ENCODE measurements at places on chromosomes 5 and 9.

- no peak for DNase-seq
Observed at GRCh38 chr5:39207345-39208045, 11.9 kb downstream of the FYB1 start.

GRCh38 chr5:140800816-140801493 is at the start of gene PCDHA3:
Gene PCDHA3 (plus strand): TSS chr5:140801057.
- DNase-seq = no peak

GRCh38 chr9:2622461-2623287 is 1.1 kb downstream of the VLDLR start:
- DNase-seq = no peak

- no peak for DNase-seq
Observed at GRCh38 chr9:97809666-97810344, 43.2 kb upstream of the FOXE1 start.

GRCh38 chr5:151338734-151339133 is 8.6 kb downstream of the SLC36A2 start:
- DNase-seq = no peak

DNA sequence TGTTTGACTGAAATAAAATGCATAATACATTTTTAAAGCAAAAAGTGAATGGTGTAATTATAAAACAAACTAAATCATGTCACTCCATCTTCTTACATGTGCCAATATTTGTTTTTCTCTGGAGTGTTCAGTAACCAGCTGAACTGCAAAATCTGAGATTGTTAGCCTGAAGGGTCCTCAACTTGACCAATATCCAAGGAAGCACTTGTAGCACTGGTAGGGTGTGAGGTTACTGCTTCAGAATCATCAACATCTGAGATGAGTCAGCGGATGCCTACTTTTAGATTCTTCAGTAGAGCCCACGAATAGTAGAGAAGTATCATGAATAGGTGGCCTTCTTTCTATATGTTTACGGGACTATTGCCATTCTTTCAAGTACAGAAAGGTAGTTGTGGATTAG is 226.7 kb downstream of the TLE4 start:
- no peak for DNase-seq

- no peak for DNase-seq
Observed at GRCh38 chr9:132410642-132411041, 631 bp downstream of the CFAP77 start.

GRCh38 chr9:108606401-108606800 is 249.4 kb downstream of the ACTL7B start:
- DNase-seq = no peak

- no peak for DNase-seq
Observed at GRCh38 chr5:91417219-91417618, 34.1 kb upstream of the ARRDC3 start.

GRCh38 chr5:165775111-165775510 is 2269.7 kb downstream of the MAT2B start:
- no peak for DNase-seq

GRCh38 chr5:107415762-107416161 is 255.0 kb downstream of the EFNA5 start:
- DNase-seq = no peak

DNA sequence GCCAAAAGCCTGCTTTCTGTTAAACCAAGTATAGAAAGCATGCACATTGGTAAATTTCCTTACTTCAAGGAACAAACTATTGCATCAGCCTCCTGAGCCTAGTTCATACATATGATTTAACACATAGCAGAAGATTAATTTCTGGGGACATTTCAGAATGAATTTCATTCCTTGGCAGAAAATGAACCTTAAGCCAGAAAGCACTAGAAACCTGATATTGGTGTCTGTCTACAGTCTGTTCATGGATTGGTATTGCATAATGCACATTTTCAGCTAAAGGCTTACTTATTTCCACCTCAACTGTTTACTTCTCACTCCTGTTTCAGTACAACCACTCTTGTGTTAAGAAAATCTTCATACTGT is 1471.8 kb upstream of the NUDT12 start:
- no peak for DNase-seq

DNA sequence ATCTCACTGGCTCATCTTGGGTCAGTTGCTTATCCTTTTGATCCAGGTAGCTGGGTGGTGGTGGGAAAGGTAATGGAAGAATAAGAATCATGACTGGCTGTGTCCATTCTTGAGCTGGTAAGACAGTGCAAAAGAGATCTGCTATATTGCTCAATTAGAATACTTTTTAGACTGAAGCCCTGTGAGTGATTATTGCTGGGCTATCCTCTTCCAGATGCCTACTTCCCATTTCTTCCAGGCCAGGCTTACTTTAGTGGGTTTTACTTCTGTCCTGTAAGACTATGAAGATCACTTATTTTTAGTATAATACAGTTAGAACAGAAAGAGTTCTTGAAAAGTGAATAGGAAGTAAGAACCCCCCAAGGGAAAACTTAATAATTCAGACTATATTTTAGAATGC is 7.2 kb downstream of the MARCHF6 start:
- DNase-seq = no peak

DNA sequence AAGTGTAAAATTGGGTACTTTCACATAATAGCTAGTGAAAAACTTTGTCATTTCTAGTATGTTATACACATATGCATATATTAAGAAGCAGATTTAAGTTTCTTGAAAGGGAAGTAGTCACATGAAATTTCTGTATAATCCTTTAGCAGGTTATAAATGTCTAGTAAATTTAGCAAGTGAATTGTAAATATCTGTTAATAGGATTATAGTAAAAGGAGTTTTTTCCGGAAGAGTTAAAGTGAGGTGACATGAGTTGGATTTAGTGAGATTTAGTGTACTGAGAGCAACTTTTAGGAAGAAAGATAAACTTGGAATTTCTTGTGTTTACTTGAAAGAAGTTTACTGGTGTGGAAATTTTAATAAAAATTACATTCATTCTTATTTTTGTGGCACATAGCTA is 38.4 kb downstream of the SPIN1 start:
- no peak for DNase-seq

GRCh38 chr9:138050472-138051330 is 173.1 kb downstream of the CACNA1B start:
- no peak for DNase-seq

GRCh38 chr5:53944981-53945380 is 365.4 kb downstream of the ARL15 start:
- DNase-seq = no peak

GRCh38 chr5:75243100-75243499 is 6.4 kb upstream of the ANKRD31 start:
- no peak for DNase-seq

GRCh38 chr9:99533421-99533820 is 288.3 kb upstream of the NR4A3 start:
- no peak for DNase-seq

GRCh38 chr9:113842086-113842485 is 34.0 kb upstream of the ZNF618 start:
- no peak for DNase-seq

DNA sequence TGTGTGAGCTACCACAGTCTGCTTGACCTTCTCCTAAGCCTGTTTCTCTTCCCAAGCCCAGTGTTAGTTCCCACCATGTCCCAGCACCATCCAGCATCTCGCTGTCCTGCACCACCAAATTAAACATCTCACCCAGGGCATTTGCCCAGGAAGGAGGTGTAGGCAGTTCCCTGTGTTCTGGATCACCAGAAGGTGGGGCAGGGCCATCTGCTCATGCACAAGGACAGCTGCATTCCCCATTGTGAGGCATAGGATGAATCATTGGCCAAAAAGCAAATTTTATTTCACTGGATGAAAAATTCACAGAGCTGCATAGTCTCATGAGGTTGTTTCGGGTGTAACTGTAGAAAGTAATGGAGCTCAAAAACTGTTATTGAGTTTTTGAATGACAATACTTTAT is 89.5 kb upstream of the GRIA1 start:
- no peak for DNase-seq

GRCh38 chr9:96350866-96351265 is 32.6 kb downstream of the SLC35D2 start:
- no peak for DNase-seq

DNA sequence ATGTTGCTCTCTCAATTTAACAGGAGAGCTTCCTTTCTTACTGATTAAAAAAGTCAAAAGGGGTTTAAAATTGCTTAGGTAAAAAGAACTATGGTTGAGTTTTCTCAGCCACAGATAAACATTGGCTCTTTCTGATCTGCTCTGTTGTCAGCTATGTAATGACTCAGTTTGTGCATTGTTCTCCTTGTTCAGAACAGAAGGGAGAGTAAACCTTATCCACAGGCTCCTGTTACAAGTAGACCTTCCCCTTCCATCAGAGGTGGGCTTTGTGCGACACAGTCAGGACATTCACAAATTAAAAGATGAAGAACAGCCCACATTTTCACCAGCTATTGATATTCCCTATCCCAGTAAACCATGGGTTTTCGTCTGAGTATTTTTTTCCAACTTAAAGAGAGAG is 236.3 kb upstream of the SEMA6A start:
- DNase-seq = no peak

GRCh38 chr5:158471535-158471924 is 612.6 kb upstream of the CLINT1 start:
- no peak for DNase-seq

GRCh38 chr5:120615967-120616645 is 152.0 kb downstream of the PRR16 start:
- no peak for DNase-seq

DNA sequence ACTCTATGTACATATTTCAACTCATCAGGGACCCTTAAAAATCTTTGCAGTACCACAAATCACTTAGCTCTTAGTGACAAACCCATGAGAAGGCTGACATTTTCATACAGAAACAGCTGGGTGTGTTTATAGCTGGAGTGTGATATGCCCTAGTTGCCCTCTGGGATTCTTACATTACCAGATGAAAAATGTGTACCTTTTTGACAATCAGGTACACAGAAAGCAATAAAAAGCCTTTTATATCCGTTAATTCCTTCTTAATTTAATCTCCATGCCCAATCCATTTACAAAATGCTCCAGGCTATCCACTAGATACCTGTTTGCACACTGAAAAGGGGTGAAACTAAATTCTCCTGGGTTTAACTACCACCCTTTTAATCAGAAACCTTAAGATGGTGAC is 222.9 kb downstream of the KIAA0825 start:
- DNase-seq = no peak

DNA sequence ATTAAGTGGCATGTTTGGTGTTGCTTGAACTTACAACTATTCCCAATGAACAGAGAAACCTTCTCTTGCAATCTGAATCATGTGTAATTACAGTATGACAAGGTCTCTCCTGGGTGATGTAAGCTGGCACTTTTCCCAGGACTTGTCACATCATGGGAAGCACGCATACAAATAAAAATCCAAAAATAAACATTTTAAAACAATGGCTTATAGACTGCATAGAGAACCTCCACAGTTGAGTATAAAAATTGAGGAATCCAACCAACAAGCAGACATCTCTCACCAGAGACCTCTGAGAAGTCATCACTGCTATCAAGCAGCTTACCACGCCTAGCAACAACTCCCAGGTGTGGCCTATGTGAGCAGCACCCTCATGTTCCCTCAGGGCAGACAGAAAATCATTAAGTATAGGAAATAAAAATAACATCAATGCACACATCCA is 3.9 kb downstream of the MLLT3 start:
- no peak for DNase-seq

DNA sequence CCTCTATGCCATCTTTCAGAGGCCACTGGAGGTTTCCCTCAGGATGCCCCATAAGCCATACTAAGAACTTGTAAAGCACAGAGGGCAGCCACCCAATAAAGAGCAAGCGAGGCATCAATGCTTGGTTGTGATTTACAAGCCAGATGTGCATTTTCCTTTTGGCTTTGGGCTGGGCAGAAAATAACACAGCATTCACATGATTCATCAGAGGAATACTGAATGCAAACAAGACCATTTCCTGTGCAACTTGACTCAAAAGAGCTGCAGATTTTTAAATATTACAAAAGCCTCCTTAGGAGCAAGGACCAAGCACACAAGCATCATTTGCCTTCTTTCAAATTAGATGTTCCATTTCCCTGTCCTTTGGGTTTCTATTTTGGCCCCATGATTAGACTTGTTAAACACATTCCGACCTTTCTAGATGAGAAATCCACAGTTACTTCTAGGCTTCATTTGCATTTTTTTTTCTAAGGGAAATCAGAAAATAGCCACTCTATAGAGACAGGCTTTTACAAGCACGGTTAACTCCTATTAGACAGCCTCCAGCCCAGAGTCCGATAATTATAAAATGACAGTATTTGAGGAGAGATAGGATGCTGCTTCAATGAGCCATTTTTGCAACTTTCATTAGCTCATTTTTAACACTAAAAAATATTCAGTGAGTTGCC is 207.8 kb downstream of the SEMA5A start:
- DNase-seq = no peak

GRCh38 chr9:137417161-137418021 is 5.6 kb downstream of the EXD3 start:
- DNase-seq = no peak

DNA sequence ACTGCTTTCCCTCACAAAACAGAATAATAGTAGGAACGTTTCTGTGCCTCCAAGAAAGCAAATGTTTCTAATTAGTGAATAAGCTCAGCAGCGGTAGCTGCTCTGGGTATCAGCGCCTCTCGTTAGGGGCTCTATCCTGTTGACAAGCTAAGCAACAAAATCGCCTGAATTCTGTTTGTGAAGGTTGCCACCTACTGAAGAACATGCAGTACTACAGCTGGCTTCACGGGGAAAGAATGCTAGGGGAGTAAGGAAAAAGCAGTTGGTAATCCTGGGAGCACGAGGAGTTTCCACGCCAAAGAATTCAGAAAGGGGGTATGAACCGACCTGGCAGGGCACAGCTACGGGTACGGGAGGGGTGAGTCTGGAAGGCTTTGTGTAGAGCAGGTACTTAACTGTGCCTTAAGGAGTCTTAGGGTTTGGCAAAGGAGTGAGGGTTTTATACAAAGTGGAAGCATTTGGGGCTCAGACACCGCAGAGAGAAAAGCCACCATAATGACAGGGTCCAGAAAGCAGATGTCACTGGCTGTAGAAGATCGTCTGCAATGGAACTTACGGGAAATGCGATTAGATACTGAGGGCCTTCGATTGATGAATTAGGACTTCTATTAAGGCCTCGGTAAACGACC is 171.7 kb downstream of the TTC39B start:
- no peak for DNase-seq

DNA sequence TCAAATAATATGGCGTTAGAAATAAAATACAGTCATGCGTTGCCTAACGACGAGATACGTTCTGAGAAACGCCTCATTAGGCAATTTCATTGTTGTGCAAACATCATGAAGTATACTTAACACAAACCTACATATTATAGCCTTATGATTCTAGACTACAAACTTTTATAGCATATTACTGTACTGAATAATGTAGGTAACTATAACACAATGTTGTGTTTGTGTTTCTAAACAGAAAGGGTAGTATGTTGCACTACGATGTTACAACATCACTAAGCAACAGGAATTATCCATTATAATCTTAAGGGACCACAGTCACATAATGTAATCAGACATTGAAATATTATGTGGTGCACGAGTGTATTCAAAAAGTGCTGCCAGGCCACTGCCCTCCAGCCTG is 3.0 kb upstream of the SMC2 start:
- DNase-seq = no peak

GRCh38 chr5:149448431-149448830 is 69.3 kb upstream of the IL17B start:
- DNase-seq = no peak

DNA sequence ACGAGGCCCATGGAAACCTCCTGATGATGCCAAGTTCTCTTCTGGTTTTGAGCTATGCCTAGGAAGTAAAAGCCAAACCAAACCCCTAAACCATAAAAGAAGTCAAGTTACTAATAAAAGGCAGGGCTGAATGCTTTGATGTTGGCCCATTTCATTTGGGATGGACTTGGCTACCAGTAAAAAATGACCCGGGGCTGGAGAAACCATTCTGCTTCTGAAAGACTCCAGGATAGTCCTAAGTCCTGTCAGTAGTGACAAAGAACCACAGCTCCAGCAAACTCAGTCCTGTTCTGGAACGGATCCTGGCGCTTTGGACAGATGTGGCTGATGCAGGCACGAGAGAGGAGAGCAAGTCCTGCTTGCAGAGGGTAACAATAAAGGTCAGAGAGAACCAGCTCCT is 68.6 kb downstream of the SH3PXD2B start:
- no peak for DNase-seq

Data from stimulated activated CD8-positive, alpha-beta memory T cell treated with anti-CD3 and anti-CD28 coated beads, Interleukin-4, amount 100 ng/mL, for 1 hour (primary cell).